Stimulated activated CD4-positive, alpha-beta T cell treated with anti-CD3 and anti-CD28 coated beads, Interleukin-1b, Interleukin-23, amount 100 ng/mL, for 48 hours (primary cell): ENCODE measurements at places on chromosomes 3 and 15.

GRCh38 chr15:40121911-40122638, 13.4 kb upstream of the BMF start:
- DNase-seq: no peak

DNA sequence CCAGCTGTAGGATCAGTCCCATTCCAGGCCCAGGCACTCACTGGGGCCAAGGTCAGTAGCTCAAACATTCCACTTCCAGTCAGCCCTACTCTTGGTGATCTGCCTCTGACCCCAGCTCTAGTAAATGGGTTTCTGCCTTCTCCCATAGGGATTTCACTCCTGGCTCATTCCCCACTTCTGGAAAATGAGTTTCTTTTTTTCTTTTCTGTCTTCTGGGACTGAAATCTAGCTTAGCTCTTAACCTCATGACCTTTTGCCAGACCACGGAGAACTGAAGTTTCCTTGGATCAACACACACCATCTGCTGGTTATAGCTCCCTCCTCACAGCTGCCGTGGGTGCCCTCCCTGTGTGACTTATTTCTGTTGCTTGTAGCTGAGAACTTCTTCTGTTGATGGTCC, 21.3 kb downstream of the MME start:
- DNase-seq: no peak

DNA sequence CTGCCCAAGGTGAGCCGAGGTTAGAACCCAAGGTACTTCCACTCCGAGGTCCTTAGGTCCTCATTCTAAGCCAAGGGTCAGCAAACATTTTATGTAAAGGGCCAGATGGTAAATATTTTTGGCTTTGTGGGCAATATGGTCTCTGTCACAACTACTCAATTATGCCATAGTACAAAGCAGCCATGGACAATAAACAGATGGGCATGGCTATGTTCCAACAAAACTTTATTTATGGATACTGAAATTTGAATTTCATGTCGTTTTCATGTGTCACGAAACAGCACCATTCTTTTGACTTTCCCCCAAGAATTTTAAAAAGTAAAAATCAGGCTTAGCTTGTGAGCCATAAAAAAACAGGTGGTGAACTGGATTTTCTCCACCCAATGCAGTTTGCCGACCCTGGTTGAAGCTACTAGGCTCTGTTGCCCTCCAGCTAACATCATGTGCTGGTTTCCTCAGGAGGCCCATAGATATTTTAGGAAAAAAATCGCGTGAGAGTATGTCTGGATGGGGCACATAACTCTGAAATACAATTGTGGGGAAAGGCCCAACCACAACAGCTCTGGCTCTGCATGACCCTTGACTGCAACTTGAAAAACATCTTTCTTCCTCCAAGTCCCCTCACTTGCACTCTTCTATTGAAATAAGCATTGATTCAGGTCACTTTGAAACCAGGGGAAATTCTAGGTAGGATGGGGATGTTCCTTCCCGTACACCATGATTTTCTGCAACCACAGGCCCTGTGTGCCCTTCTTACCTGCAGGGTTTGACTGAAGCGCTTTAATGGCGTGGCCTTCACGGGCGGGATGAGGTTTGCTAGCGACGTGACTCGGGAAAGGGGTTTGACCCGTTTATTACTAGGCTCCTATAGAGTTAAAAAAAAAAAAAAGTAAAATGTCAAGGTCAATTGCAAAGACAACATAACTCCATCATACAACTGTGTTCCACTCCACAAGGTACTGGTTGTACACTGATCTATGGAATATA, 28.5 kb downstream of the ARHGEF3 start:
- DNase-seq: no peak

- no peak for DNase-seq
These were observed 200.2 kb upstream of the LRRC3B start for GRCh38 chr3:26422415-26422814.

DNA sequence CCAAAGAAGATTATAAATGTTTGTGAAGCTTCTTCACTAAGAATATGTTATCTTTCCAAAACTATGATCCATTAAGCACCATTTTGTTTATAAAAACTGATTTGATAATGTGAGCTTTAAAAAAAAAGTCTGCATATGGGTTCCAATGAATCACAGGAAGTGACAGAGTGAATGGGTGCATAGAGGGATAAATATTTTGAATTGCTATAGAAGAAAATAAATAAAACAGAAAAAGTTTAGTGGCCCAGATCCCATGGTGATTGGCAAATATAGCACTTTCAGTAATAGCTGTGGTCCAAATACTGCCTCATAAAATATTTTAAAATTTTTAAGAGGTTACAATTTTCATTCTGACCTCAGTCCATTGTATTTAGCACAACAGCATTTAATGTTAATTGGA, 19.2 kb downstream of the CPA3 start:
- no peak for DNase-seq
